ENCODE measurements at places on chromosomes 2 and 18.
A peak's percentile ranks its signal among the peaks of the same experiment; 100 is the strongest.

- DNase-seq = no peak
Measured at GRCh38 chr2:216741223-216741593, 45.9 kb upstream of the IGFBP5 start.

GRCh38 chr2:168145426-168146310 is 101.7 kb downstream of the STK39 start:
- DNase-seq = no peak

DNA sequence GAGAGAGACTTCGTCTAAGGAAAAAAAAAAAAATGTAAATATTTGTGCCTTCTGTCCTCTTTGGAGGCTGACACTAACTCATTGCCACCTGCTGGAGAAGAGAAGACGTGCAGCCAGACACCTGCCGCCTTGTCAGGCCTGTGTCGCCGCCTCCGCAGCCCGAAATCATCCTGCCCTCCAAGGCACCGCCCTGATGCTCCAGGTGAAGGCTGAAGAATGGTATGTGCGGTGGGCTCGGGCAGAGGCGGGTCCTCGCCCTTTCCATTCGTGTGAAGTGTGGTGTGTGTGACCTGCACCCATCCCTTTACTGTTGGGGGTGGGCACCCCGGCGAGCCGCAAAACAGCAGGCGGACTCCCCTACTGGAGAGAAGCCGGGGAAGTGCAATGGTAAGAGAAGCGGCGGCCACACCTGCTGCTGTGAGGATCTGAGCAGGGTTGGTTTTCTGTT is 60.4 kb downstream of the FAM161A start:
- DNase-seq = peak; percentile 12

DNA sequence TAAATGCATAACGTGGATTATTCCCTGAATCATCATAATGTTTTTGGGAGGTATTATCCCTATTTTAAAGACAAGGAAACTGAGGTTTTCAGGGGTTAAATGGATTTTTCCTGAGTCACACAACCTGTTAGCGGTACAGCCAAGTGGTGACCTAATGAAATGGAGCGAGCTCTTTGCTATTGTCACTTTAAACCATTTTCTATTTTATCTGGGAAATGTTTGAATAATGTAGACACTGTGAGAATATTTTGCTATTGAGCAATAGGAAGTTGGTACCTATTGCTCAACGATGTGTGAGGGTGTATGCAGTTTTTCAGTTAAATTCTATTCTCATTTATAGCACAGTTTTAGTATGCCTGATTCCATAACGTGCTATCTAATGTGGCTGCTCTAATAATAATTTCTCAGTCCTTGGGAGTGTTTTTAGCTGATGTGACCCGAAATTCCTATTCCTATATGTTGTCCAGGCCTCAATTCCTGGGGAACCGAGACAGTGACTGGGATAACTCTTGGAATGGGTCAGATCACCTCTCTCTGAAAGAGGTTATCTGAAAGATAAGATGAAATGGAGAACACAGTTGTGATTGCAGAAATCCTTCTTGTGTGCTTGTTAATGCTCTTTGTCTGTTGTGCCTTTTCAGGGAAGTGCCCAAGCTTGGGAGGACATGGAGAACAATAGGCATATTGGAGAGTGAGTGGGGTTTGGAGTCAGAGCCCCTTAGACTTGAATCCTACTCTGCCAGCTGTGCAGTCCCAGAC is 38.4 kb downstream of the ABCB11 start:
- no peak for DNase-seq

GRCh38 chr2:171327043-171327496 is 106.7 kb downstream of the METTL8 start:
- DNase-seq = no peak

DNA sequence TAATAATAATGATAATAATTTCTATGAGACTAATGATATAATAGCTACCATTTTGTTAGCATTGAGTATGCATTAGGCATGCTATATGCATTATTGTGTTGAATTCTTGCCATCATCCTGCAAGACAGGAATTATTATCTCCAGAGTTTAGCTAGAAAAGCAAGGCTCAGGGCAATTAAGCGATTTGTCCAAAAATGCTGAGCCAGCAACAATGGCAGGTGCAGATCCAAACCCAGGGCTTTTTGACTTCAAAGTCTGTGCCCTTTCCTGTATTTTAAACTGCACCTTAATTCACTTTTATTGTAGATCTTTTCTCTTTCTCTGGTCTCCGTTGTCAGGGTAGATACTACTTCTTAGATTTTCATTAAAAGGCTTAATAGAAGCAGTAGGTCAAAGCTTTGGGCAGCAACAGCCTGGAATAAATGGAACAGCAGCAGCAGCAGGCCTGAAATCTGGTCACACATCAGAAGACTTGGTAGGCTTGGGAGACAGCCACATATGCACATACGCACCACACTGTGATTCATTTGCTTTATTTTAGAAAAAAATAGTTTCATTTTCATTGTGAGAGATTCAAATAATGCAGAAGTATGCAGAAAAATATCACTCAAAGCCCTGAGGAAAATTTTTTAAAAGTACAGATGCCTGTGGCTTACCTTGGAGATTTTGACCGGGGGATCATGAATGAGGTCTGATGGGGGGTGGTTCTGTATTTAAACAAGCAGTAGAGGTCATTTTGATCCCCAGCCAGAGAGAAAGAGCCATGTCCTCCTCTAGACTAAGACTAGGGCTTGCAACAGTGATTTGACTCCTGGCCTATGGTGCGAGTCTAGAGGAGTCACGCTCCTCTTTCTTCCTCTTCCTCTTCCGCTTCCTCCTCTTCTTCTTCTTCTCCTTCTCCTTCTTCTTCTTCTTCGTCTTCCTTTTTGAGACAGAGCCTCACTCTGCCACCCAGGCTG is 455.7 kb downstream of the TSN start:
- no peak for DNase-seq

DNA sequence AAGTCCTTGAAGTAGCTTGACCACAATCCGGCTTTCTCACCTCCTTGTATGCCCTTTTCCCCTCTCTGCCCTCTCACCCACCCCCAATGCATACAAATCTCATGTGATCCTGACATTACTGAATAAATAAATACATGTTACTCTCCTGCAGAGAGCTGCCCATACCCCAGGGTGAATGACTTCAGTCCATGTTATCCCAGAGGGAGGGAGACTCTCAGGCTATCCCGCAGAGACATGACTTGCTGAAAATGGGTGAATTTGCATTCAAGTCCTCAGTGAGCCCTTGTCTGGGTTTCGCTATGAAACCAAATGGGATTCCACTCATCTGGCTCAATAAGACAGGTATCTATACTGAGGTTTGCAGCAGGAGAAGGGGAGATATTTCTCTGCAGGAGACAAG is 168.5 kb downstream of the FHOD3 start:
- no peak for DNase-seq
